Daoy (cell line): ENCODE measurements at places on chromosomes 1 and 21. TPM values are rescaled to one million over a fixed set of nuclear protein-coding genes. Genes with fewer than 3 reads are reported as not detected.

DNA sequence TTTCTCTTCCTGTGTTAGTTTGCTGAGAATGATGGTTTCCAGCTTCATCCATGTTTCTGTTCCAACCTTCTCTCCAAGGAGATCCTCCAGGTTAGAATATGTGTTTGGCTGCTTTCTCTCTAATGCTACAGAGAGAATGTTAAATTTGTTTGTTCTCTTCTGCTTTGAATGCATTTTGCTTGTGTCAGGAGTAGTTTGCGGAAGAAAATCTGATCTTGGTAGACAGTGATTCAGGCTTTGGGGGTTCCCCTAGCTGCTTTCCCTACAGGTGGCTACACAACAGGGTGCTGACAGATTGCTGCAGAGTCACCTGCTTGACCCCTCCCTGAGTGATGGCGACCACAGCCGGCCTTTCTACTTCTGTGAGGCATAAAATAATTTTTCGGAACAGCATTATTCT, 41.8 kb downstream of the MACO1 start:
- no peak for DNase-seq

GRCh38 chr1:218760601-218761570, 412.8 kb upstream of the LYPLAL1 start:
- DNase-seq, result no peak

DNA sequence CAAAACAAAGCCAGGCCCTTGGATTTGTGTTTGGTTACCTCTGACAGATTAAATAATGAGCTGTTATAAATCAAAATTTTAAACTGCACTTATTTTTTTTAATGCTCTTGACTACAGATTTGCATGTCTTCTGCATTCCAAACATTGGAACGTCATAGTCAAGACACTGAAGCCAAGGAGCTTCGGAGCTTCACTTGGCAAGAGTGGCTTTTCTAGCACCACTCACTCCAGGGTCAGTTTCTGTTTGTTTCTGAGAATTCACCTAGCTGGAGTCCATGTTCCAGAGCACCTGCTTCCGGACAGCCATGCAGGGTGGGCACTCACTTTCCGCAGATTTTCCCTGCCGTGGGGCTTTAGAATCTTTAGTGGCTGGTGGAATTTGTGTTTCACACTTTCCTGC, 202.9 kb downstream of the ZP4 start:
- DNase-seq, result no peak

GRCh38 chr1:95043141-95043980, 29.4 kb downstream of the ALG14 start:
- peak; percentile 90 for DNase-seq

DNA sequence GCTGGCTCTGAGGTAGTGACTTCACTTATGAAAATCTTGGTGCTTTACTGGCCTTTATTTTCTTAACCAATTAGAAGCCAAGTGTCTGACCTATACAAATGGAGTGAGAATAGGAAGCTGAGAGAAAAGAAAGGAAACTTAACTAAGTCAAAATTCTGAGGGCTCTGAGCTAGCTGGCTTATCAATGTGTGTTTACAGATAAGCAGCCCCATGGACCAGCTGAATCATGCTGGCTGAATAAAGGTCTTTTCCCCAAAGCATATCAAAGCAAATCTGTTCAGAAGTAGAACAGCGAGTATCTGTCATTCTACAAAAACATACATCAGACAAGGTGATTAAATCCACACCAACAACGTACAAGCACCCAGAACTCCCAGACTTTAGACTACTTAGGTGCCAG, 117.2 kb downstream of the BRINP2 start:
- no peak for DNase-seq

DNA sequence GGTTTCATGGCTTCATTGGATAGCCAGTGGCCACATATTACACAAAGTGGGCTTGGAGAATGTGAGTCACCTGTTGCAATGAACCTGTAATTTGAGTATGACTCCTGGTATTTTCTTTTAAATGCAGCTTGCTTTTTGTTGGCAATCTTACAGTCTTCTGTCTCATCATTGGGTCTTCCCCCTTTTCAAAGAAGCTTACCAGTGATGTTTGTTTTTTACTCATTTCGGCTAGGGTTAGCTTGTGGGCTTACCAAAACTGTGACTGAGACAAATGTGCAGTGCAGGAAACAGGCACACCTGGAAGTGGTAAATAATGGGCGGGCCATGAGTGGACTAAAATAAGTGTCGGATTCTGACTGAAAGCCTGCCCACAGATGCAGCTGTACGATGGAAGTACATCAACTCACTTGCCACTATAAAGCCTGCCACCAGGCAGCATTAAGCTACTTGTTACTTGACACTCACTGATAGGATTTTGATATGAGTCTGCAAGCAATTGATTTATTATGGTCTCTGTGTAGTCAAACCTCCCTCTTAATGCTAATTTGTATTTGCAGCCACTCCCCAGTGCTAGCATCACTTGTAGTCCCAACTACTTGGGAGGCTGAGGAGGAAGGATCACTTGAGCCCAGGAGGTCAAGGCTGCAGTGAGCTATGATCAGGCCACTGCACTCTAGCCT, 4.2 kb downstream of the HHAT start:
- DNase-seq, result peak; percentile 40

The SIK1 gene
- total RNA-seq, result 0.12 and 1.8 TPM in 2 replicates

The CASQ2 gene
- 0.29 TPM in 1 of 2 replicates, not detected in the other for total RNA-seq

DNA sequence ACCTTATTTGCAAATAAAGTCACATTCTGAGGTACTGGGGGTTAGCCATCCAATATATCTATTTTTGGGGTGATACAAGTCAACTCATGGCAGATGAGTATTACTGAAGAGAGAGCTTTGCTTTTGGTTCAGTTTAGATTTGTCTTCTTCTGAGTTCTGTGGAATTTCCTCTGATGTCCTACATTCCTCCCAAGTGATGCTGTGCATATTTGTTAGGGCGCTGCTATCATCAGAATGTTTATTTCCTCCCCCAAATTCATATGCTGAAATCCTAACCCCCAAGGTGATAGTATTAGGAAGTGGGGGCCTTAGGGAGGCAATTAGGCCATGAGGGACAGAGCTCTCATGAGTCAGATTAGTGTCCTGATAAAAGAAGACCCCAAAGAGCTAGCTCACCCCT, 96.2 kb upstream of the WLS start:
- no peak for DNase-seq

DNA sequence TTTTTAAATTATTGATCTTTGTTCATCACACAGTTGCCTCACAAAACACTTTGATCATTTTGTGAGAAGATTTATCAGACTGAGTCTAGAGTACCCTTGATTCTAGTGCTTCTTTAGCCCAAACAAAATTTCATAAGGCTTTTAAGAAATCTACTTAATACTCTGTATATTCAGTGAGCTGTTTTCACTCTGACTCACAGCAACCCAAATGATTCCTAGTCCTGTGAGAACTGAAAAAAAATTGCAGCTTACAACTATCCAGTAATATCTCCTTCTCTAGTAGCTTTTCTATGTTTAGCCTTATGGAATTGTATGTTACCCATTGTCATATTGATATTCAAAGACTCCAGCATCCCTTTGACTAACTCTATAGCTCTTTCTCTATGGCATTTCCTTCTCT, 915.6 kb downstream of the AMY1C start:
- DNase-seq, result no peak

- no peak for DNase-seq
Observed at GRCh38 chr1:184176058-184176457, 124.5 kb downstream of the TSEN15 start.

DNA sequence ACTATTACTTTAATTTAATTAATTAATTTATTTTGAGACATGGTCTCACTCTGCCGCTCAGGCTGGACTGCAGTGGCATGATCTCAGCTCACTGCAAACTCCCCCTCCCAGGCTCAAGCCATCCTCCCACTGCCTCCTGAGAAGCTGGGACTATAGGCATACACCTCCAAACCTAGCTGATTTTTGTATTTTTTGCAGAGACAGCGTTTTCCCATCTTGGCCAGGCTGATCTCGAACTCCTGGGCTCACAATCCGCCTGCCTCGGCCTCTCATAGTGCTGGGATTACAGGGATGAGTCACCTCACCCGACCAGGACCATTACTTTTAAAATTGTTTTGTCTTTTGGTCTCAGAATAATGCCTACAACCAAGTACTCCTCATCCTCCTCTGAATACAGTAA, 15.6 kb downstream of the YY1AP1 start:
- no peak for DNase-seq

- DNase-seq, result no peak
Observed at GRCh38 chr1:99176753-99177152, 87.5 kb upstream of the PLPPR4 start.

The FCRL1 gene
- total RNA-seq, result not detected in 2 replicates

The CHI3L2 gene
- 0.29 TPM in 1 of 2 replicates, not detected in the other for total RNA-seq

DNA sequence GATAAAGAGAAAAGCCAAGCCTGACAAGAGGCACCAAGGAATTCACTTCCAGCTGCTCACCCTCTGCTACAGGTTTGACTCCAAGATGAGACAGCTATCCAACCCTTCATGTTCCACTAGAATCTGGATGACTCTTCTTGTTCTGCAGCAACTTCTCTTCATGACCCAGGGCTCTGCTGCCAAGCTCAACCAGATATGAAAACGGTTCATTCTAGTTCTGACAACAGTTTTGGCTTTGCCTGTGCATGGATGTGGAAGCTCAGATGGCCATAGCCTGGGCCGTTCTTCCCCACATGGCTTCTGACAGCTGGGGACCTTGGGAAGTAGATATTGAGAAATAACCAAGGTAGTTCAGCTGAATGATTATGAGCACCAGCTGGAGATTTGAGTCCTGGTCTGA, 13.7 kb downstream of the PI4KB start:
- no peak for DNase-seq

DNA sequence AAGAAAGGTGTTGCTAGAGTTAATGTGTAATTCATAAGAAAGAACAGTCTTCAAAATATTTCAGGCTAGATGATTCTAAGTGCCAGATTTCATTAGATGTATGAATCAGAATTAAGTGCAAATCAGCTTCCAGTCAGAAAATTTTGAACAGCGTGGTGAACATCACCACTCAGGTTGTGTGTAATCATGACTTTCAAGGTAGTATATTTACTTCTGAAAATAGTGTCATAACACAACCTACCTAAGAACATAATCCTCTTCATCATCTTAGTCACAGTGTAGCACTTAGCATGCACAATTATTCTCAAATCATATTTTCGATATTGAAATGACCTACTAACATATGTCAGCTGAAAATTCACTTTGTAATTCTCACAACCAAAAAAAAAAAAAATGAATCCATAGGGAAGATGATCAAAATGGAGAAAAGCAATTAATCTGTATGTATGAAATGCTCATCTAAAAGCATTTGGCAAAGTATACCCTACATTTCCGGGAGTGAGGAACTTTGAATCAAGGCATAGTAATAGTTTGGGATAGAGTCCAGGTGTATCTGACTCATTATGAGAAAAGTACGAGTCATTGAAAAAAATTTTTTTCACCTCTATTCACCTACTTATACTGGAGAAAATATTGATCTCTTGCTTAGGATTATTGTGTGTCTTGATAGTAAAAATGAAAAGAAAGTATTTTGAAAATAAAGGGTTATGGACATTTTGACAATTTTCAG, 221.8 kb upstream of the CHRM3 start:
- no peak for DNase-seq

The GREM2 gene
- total RNA-seq, result not detected in 2 replicates

GRCh38 chr1:59394706-59395425, 98.0 kb downstream of the FGGY start:
- no peak for DNase-seq
